NCI-H2029 treated with DMSO at 0.1 percent for 48 hours (cell line): ENCODE measurements at places on chromosomes 5 and 9.

- DNase-seq = no peak
These were observed 1266.2 kb upstream of the CDH18 start for GRCh38 chr5:21254161-21254560.

DNA sequence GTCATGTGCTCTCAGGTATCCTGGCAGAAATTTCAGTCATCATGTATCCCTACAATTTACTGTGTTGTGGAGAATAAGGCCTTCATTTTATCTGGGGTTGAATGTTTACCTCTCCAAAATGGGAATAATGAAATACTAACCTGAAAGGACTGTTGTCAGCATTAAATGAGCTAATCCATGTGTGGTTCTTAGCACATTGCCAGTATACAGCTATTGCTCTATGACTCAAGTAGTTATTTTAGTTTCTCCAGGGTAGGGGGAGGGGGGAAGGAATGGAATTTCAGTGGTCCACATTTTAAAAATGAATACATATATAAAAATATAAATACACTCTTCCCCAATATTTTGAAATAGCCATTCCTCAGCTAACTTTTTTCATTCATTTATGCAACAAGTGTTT is 3.5 kb downstream of the PAM start:
- DNase-seq = no peak

DNA sequence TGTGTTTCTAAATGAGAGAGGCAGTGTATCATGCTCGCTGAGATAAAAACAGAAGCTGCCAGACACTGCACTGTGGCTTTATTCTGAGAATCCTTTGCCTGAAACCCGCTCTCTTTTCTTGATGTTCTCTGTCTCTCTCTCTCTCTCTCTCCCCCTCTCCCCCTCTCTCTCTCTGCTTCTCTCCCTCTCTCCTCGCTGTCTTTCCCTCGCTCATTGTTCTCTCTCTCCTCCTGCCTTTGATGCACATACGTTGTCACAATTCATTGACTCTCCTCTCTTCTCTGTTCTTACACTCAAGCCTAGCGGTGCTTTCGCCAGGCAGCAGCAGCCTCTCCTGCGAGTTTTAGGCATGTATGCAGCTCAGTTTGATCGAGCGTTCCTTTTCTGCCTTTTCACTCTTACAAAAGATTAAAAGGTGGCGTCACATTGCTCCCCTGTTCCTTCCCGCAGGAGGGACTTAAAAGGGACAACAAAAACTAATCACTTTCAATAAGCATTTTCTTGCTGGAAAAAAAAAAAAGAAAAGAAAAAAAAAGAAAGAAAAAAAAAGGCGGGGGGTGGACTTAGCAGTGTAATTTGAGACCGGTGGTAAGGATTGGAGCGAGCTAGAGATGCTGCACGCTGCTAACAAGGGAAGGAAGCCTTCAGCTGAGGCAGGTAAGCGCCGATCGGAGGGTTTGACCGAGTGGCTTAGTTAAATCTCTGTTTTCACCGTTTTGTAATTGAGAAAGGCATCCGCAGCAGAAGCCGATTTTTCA is 717.9 kb upstream of the WWC1 start:
- no peak for DNase-seq

- no peak for DNase-seq
These were observed 3.1 kb downstream of the PJA2 start for GRCh38 chr5:109406719-109407118.

GRCh38 chr5:90437663-90438062 is 28.1 kb upstream of the CETN3 start:
- no peak for DNase-seq

- DNase-seq = no peak
These were observed 169.1 kb upstream of the PIK3R1 start for GRCh38 chr5:68046445-68046844.

DNA sequence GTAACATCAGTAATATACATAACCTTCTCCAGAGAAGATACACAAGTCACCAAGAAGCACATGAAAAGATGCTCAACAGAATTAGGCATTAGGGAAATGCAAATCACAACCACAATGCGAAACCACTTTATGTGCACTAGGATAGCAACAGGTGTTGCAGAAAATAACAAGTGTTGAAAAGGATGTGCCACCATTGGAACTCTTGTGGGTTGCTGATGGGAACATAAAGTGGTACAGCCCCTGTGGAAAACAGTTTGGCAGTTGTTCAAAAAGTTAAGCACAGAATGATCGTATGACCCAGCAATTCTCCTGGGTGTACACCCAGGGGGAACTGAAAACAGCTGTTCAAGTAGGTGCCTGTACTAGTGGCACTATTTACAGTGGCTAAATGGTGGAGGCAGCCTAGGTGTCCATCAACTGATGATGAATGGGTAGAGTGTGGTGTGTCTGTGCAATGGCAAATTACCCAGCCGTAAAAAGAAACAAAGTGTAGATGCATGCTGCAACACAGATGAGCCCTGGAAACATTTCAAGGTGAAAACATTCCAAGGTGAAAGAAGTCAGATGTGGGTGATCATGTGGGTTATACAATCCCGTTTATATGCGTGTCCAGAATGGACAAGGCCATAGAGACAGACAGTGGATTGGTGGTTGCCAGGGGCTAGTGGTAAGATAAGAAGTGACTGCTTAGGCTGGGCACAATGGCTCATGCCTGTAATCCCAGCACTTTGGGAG is 27.2 kb downstream of the CCDC69 start:
- DNase-seq = no peak

DNA sequence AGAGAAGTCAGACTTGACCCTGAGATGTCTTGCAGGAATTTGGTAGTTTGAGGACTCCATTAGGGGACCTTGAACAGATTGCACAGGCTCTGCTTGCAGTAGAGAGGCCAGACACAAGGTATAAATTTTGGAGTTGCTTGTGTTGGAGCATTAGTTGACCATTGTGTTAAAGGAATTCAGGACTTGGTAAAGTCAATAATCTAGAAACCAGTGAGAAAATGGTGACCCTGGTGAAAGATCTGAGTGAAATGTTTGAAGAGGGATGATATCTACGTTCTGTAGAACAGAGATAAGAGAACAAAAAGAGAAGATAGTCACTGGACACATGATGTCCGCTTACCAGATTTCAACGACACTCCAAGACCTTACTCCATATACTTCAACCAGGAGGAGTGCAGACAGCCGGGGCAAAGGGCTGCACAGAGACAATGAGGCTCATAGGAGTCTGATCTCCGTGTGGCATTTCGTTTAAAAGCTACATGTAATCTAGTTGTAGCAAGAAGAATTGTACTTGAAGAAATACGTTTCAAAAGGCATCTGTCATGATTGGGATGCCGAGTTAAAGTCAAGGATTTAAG is 13.2 kb downstream of the DNAJC25 start:
- DNase-seq = no peak

- no peak for DNase-seq
These were observed 5.1 kb downstream of the TTC23L start for GRCh38 chr5:34844106-34844505.

DNA sequence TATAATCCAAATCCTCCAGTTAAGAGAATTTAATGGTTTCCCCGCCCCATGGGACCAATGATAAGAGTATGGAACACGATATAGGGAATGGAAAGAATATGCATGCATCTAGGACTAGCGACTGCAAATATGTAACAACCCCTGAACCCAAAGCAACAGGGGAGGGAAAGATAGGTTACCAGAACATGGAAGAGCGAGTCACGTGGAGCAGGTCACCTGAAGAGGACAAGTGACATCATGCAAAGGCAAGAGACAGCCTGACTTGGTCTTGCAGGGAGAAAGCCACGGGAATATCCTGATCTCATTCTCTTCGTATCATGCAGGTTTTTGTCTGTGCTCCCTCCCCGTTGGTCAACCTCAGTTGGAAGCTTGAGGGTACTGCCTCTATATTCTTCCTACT is 4.7 kb upstream of the UHRF2 start:
- DNase-seq = no peak

GRCh38 chr5:158990979-158991775 is 108.5 kb downstream of the EBF1 start:
- no peak for DNase-seq

DNA sequence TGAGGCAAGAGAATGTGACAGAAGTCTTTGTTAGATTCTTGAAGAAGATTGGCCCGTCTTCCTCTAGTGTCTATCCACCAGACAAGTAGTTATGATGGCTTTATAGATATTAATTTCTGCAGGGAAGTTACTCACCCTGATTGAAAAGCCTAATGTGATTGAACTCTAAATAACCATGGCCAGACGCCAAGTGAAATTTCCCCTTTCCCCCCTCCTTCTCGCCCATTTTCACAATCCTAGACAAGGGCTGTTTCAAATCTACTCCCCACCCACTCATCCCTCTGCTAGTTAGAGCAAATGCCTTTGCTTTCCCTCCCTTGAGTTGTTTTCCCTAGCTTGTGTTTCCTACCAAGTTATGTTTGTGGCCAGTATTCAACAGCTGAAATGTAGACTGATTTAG is 182.5 kb downstream of the TMEM167A start:
- DNase-seq = no peak

GRCh38 chr9:132946211-132946610 is 1.8 kb upstream of the TSC1 start:
- no peak for DNase-seq

GRCh38 chr5:118551031-118551430 is 437.3 kb downstream of the DTWD2 start:
- no peak for DNase-seq

DNA sequence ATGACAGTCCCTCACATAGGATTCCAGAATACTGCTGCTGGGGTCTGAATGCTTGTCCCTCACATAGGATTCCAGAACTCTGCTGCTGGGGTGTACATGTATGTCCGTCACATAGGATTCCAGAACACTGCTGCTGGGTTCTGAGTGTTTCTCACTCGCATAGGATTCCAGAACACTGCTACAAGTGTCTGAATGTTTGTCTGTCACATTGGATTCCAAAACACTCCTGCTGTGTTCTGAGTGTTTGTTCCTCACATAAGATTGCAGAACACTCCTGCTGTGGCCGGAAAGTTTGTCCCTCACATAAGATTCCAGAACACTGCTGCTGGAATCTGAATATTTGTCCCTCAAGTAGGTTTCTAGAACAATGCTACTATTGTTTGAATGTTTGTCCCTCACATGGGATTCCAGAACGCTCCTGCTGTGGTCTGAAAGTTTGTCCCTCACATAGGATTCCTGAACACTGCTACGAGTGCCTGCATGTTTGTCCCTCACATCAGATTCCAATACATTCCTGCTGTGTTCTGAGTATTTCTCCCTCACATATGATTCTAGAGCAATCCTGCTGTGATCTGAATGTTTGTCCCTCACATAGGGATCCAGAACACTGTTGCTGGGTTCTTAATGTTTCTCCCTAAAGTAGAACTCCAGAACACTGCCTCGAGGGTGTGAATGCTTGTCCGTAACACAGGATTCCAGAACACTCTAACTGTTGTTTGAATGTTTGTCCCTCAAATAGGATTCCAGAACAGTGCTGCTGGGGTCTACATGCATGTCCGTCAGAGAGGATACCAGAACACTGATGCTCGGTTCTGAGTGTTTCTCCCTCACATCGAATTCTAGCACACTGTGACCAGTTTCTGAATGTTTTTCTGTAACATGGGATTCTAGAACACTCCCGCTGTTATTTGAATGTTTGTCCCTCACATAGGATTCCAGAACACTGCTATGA is 200.4 kb downstream of the FOXD4L6 start:
- DNase-seq = no peak

DNA sequence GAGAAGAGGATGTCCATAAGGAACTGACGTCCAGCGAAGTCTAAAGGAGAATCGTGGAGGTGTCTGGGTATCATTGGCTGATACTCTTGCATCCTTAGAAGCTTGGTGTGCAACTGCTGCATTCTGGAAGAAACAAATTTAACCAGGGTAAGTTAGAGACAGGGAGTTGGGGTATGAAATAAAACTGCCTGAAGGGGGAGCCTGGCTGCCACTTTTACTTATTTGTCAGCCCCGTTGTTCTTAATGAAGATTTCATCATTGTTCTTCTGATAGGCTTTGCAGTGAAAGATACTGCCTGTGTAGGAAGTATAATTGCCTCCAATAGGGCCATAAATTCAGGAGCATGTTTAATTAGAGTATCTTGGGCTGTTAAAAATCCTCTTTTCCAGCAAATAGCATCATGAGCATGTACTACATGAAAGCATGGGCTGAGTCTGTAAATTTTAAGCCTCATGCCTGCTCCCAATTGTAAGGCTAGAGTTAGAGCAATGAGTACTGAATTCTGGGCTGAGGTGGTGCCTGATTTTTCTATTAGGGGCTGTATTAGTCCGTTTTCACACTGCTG is 1264.5 kb upstream of the ACO1 start:
- DNase-seq = peak; percentile 5

DNA sequence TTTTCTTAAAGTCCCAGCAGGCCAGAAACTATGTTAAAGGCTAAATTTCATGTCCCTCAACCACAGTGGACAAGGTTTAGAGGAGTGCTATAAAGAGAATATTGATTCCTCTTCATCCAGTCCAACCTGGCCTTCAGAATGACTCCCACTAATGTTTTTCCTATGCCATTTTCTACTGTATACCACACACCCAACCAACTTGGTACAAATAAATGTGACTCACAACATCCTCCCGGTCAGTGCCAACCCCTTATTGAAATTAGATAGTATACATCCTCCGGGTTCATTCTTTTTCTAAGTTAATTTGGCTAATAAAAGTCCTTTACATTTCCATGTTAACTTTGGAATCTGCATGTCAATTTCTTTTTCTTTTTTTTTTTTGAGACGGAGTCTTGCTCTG is 215.1 kb downstream of the TSSK1B start:
- DNase-seq = no peak

DNA sequence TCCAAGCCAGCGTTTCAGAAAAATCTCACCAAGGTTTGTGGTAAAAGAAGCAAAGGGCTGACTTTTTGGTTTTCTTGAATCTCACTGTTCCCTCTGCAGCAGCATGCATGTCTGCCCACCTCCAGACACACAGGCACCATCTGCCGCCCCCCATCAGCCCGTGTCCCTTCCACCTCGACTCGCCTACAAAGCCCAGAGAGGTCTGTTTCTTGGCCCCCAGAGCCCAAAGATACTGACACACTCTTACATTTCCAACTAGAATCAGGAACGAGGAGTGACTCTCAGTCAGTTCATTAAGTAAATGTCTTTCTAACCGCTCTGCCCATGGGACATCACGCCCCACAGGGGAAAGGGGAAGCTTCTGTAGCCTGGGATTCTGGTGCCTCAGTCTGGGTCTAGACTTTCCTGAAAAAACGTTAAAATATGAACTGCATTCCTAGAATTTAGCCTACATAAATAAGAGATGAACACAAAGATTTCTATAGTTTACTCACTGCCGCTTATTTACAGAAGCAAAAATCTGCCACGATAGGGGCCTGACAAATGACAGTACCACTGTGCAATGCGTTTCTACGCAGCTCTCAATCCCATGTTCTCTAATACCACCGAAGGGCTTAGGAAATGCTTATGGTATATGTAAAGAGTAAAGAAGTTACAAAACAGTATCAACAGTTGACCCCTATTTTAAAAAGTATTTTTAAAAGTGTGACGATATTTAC is 4.1 kb downstream of the IL4 start:
- DNase-seq = no peak

- DNase-seq = no peak
These were observed 286.1 kb downstream of the TRPM3 start for GRCh38 chr9:70835323-70835722.

- DNase-seq = no peak
These were observed 18.8 kb downstream of the RGS3 start for GRCh38 chr9:113482341-113482740.

- DNase-seq = no peak
These were observed 30.1 kb downstream of the CHD1 start for GRCh38 chr5:98898743-98899142.
